ENCODE measurements at places on chromosomes 1 and 21. TPM values are rescaled to one million over a fixed set of nuclear protein-coding genes. Genes with fewer than 3 reads are reported as not detected.
A peak's percentile ranks its signal among the peaks of the same experiment; 100 is the strongest.

DNA sequence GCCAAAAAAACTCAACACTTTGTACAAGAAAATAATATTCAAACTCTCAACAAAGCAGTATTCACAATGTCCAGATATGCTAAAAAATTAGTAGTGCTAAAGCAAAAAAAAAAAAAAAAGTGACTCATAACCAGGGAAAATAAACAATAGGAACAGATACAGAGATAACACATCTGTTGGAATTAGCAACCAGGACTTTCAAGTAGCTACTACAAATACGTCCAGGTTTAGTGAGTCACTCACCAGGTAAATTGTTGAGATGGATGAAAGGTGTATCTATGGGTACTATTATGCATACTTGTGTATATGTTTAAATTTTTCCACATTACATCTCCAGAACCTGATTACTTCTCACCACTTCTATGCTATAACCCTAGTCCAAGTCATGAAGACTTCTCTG, 144.8 kb upstream of the SLC35F3 start:
- peaks cover 13% of the 10 kb centered on the region for H3K27me3 ChIP-seq
- no peak overlapping the region for H3K27ac ChIP-seq
- no peaks in the 10 kb centered on the region for H3K4me1 ChIP-seq
- H3K4me3 ChIP-seq, result no peak overlapping the region
- no peak for DNase-seq

SCAF4 gene
- 28.4 TPM for total RNA-seq

DNA sequence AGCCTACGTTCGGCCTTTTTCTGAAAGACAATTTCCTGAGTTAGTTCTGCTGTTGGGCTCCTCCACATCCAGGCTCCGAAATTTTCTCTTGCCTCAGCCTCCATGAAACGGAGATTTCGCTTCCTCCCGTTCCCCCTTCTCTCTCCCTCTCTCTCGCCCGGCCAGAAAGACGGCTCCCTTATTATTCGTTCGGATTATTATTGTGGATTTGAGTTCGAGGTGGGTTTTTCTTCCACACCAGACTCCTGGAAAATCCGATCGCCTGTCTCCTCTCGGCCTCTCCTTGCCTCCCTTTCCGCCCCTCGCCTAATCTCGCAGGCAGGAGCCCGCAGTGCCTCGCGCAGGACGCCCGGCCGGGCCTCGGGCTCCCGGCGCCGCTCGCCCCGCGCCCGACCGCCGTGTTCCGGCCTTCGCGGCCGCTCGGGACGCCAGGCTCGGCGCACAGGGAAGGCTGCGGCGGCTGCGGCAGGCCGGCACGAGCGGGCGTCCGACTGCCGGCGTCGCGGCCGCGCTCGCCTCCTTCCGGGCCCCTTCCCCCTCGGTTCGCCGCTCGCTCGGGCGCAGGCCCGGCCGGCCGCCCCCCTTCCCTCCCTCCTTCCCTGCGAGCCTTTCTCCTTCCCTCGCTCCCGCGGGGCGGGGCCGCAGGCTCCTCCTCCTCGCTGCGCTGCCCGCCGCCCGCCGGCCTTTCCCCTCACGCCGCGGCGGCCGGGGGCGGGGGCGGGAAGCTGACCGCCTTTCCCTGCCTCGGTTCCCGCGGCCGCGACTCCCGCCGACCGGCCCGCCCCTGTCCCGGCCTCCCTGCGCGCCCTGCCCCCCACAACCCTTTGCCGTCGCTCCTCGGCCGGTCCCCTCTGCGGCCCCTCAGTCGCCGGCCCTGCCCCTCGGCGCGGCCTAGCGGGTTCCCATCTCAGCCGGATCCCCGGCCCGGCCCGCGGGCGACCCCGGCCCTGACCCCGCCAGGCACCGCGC, at the start of gene ARHGEF11:
Gene ARHGEF11 (minus strand): TSS at position 493 of the 969 bp plus-strand sequence. CDS start 1,412 bp downstream, outside the sequence.
- H3K4me3 ChIP-seq, result peak within 1 kb of the TSS; percentile 75
- no peaks in the 10 kb centered on the region for H3K27me3 ChIP-seq
- peaks cover 4% of the 10 kb centered on the region for H3K36me3 ChIP-seq
- H3K4me1 ChIP-seq, result peaks cover 28% of the 10 kb centered on the region

ACOT11 gene
- 1.9 TPM for total RNA-seq

DNA sequence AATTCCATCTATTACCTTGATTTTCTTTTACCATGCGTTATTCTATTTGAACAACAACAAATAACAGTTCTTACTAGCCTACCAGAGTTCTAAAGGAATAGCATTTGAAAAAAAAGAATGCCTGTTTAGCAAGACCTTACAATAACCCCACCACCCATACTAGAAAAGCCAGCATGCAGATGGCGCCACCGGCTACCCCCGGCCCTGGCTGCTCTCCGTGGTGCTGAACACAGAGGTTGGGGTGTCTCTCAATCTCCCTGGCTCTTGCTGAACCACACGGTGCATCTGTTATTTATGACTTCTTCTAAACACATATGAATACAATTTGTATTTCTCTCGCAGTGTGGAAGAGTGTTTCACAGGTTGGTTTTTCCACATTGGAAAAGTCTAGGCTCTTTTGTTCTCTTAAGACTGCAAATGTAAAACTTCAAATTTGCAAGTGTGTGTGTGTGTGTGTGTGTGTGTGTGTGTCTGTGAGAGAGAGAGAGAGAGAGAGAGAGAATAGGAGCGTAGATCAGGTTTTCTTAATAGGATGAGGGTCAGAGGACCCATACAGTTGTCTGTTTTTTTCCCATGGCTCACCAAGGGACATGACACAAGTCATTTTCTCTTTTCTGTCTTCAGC, 13.6 kb downstream of the GRIK3 start:
- H3K4me1 ChIP-seq, result no peaks in the 10 kb centered on the region
- DNase-seq, result no peak

DNA sequence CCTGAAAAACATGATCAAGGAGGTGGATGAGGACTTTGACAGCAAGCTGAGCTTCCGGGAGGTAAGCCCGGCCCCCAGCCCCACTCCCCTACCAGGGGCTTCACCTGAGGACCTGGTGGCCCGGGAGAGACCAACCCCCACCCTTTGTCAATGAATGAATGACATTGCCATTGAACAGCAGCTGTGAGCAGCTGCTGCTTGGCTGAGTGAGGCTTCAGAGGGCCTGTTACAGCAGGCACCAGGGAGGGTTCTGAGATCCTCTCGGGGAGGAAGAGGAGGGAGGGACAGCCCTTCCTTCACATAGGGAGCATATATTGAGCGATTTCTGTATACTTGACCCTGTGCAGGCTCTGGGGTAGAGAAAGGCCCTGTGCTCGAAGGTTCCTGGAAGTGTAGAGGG, 12.3 kb upstream of the CTRC start:
- no peaks in the 10 kb centered on the region for H3K36me3 ChIP-seq
- peak overlapping the region; percentile 55 for H3K27ac ChIP-seq
- H3K4me1 ChIP-seq, result peaks cover 24% of the 10 kb centered on the region
- H3K27me3 ChIP-seq, result no peaks in the 10 kb centered on the region

OMA1 gene
- total RNA-seq, result 16.6 TPM

GRCh38 chr1:57696043-57696442, 272.2 kb upstream of the DAB1 start:
- H3K27me3 ChIP-seq, result no peaks in the 10 kb centered on the region
- H3K36me3 ChIP-seq, result no peaks in the 10 kb centered on the region
- H3K4me3 ChIP-seq, result no peak overlapping the region
- DNase-seq, result no peak
- no peak overlapping the region for H3K27ac ChIP-seq
- no peaks in the 10 kb centered on the region for H3K4me1 ChIP-seq

LGR6 gene
- total RNA-seq, result 0.08 TPM

ZNF683 gene
- not detected for total RNA-seq

GRCh38 chr1:107692580-107693345, 272.2 kb downstream of the VAV3 start:
- no peaks in the 10 kb centered on the region for H3K27me3 ChIP-seq
- H3K4me1 ChIP-seq, result no peaks in the 10 kb centered on the region
- no peak overlapping the region for H3K27ac ChIP-seq

DNA sequence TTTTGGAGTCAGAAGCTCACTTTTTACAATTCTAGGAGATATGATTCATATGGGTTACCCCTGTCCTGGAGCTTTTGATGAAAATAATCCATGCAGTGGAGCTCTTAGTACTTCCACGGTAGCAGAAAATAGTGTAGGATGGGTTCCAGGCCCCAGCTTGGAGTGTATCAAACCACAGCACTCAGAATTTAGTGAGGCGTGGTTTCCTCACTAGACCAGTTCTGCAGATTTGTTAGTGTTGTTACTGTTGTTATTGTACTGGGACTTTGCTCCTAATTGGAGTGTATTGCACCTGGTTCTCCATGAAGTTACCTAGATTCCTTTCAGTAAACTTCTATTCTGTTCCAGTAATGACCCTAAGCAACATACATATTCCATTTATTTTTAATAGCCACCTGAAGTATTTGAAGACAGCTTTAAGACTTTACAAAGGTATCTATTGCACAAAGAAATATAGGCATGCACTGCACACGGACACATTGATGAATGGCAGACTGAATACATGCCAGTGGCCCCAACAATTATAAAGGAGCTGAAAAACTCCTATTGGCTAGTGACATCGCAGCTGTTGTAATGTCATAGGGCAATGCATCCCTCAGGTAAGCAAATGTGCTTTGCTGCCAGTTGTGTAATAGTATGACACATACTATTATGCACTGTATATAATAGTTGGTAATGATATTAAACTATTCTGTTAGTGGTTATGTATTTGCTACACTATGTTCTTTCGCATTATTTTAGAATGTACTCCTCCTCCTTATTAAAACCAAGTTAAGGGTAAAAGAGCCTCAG, 1058.0 kb downstream of the KCNT2 start:
- H3K27me3 ChIP-seq, result no peaks in the 10 kb centered on the region
- DNase-seq, result no peak
- H3K4me1 ChIP-seq, result no peaks in the 10 kb centered on the region
- no peaks in the 10 kb centered on the region for H3K36me3 ChIP-seq
- H3K4me3 ChIP-seq, result no peak overlapping the region

DNA sequence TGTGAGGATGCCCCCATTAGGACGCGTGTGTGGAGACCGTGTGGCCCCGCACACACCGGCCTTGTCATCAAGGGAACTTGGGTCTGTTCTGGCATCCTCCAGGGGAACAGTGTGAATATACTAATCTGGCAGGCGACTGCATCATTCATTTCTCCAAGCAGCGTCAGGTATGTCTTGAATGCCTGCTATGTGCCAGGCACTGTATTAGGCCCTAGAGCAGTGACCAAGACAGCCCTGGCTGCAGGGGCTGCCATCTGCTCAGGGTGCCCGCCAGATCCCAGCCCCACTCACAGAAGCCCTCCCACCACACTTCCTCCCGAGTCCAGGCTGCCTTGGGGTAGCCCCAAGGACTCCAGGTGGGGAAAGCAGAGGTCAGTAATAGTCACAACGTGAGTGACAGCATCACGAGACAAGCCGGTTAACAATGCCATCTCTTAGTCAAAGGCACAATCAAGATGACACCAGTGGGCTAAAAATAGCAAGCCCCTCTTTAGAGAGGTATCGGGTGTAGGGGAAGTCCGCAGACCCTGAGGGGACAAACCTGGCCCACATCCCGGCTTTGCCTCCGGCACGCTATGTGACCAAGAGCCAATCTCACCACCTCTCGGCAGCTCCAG, 7.5 kb upstream of the LAPTM5 start:
- H3K36me3 ChIP-seq, result no peaks in the 10 kb centered on the region
- H3K4me3 ChIP-seq, result no peak overlapping the region
- H3K27ac ChIP-seq, result no peak overlapping the region
- H3K4me1 ChIP-seq, result peaks cover 6% of the 10 kb centered on the region
- no peaks in the 10 kb centered on the region for H3K27me3 ChIP-seq

CRNN gene
- not detected for total RNA-seq

IFNLR1 gene
- 1.0 TPM for total RNA-seq

SHE gene
- total RNA-seq, result 0.03 TPM

- no peaks in the 10 kb centered on the region for H3K4me1 ChIP-seq
- H3K36me3 ChIP-seq, result no peaks in the 10 kb centered on the region
- H3K27me3 ChIP-seq, result no peaks in the 10 kb centered on the region
- H3K27ac ChIP-seq, result no peak overlapping the region
- DNase-seq, result no peak
- no peak overlapping the region for H3K4me3 ChIP-seq
Observed at GRCh38 chr1:208880433-208881100, 636.4 kb upstream of the PLXNA2 start.

DNA sequence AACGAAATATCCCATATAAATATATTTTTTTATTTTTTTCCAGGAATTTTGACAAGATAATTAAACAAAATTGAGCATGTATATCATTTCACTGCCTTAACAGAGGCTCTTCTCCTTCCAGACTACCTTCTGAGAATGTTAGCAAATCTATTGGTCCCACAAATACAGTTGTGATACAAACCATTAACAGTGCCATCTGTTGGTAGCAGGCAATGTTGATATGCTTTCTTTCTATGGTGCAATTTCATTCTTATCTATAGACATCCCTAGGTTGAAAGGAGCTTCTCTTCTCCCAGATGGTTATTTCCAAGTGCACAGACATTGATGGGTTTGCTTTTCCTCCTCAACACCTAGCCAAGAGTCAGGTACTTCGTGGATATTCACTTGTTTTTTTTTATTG, 303.6 kb downstream of the USH2A start:
- H3K27ac ChIP-seq, result no peak overlapping the region
- no peaks in the 10 kb centered on the region for H3K36me3 ChIP-seq
- no peak for DNase-seq

DNA sequence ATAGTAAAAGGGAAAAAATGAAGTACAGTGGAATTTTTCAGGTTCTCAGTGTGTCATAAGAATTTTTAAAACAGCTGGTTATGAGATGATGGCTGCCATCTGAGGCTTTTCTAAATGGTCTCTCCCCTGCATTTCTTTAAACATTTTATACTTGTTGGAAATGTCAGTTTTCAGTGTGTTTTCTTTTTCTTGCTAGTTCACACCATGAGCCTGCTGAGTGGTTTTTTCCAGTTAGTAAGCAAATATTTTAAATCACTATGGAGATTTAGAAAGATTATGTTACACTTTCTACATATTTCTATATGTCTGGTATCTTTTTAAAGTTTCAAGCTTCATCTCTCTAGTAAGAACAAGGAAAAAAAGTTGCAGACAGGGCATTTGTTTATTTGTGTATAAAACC, 9.6 kb downstream of the RBM15 start:
- peaks cover 31% of the 10 kb centered on the region for H3K4me1 ChIP-seq
- H3K4me3 ChIP-seq, result no peak overlapping the region
- H3K27ac ChIP-seq, result no peak overlapping the region
- DNase-seq, result no peak

GRCh38 chr1:223774134-223774814, 61.9 kb downstream of the CAPN2 start:
- H3K36me3 ChIP-seq, result peaks cover 14% of the 10 kb centered on the region
- H3K4me1 ChIP-seq, result peaks cover 54% of the 10 kb centered on the region
- DNase-seq, result no peak
- H3K27me3 ChIP-seq, result no peaks in the 10 kb centered on the region

DNA sequence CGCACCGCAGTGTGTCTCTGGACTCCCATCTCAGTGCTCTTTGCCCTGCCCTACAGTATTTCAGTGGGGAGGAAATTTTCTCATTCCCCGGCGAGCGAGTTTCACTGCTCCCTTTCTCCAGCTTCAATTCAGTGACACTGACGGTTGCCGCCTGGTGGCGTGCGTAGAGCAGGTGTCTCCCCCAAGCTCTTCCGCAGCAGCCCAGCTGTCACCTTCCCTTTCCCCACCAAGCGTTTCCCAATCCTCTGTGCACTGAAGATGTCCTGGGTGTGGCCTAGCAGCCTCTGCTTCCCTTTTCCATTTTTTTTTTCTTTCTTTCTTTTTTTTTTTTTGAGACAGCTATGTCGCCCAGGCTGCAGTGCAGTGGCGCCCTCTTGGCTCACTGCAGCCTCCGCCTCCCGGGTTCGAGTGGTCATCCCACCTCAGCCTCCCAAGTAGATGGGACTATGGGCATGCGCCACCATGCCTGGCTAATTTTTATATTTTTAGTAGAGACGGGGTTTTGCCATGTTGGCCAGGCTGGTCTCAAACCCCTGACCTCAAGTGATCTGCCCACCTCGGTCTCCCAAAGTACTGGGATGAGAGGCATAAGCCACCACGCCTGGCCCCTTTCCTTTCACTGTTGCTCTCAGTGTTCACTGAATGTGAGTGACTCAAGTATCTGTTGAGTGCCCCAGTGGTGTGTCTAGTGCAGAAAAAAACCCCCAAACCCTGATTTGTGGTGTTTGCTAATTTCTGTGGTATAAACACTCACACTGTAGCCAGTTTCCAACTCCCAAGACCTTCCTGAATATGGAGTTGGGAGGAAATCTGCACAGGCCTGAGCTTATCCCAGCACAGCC, 30.1 kb downstream of the TNFRSF1B start:
- no peaks in the 10 kb centered on the region for H3K4me1 ChIP-seq

Data from Panc1 (cell line).